HCT116 (cell line): ENCODE measurements at places on chromosomes 1 and 21.

DNA sequence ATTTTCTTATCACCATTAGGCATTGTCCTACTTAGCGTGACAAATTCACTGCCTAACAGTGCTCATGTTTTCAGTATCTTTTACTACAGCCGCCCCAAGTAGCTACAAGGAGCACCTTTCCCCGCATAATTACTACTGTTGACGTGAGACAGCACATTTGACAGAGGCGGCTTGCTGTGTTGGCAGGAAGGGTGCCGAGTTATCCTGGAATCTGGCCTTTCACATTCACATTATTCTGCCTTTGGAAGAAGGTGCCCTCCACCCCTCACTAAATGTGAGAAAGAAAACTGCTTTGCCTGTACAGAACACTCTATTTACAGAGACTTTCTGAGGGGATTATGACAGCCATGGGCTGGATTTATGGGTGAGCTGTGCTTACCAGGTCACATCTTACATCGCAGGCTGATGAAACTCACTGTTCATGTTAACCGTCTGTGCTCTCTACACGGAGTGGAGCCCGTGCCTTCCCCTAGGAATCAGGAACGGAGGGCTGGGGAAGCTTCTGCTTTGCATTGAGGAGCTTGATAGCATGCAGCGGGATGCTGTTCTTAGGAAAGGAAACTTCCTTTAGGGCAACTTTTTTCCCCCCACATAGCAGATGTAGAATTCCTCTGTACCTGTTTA is 148.0 kb upstream of the ZRANB2 start:
- no peak for DNase-seq

GRCh38 chr21:42833439-42833815 is 45.9 kb downstream of the WDR4 start:
- peak; percentile 10 for DNase-seq

DNA sequence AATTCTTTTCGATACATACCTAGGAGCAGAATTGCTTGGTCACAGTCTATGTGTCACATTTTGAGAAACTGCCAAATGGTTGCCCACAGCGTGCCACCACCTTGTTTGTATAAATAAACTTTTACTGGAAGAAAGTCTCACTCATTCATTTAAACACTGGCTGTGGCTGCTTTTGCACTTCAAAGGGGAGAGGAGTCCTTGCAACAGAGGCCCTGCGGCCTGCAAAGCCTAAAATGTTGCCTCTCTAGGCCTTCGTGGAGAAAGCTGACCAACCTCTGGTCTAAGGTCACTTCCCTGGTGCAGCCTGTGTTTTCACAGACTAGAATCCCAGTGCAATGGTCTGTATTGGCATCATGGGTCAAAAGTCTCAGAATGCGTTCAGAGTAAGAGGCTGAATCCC is 8.3 kb downstream of the RIPK4 start:
- peak; percentile 41 for DNase-seq

- no peak for DNase-seq
Measured at GRCh38 chr1:174074757-174075156, 52.6 kb upstream of the RC3H1 start.

GRCh38 chr1:156221986-156222692 is 9.3 kb downstream of the PMF1 start:
- no peak for DNase-seq

DNA sequence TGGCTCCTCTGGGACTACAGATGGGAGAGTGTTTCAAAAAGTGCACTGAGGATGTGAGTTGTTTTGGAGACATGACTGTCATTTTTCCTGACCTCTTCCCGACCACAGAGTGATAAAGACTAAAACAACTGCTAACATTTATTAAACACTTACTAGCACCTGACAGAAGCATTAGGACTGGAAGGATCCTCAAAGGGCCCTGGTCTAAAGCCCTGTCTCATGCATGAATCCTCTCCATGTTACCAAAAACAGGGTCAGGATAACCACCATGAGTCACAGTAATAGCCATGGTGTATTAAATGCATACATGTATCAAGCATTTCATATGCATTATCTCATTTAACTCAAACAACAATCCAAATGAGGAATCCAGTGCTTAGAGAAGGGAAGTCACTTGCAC is 11.5 kb downstream of the CYB5RL start:
- no peak for DNase-seq

DNA sequence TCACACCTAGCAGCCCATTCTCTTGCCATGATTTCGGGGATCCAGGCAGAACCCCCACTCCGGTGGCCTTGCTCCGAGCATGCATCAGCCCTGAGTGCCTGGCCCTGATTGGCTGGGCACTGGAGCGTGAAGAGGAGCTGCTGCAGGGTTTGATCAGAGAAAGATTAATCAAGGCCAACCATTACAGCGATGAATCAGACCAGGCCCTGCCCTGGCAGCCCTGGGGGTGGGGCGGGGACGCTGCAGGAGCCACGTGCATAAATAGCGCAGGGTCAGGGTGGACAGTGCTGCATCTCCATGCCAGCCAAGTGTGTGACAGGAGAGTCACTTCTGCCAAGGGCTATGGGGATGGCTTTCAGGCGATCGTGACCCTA is 3.4 kb upstream of the FAM131C start:
- peak; percentile 59 for DNase-seq

- DNase-seq: no peak
Measured at GRCh38 chr1:12335815-12336214, 106.0 kb downstream of the VPS13D start.

DNA sequence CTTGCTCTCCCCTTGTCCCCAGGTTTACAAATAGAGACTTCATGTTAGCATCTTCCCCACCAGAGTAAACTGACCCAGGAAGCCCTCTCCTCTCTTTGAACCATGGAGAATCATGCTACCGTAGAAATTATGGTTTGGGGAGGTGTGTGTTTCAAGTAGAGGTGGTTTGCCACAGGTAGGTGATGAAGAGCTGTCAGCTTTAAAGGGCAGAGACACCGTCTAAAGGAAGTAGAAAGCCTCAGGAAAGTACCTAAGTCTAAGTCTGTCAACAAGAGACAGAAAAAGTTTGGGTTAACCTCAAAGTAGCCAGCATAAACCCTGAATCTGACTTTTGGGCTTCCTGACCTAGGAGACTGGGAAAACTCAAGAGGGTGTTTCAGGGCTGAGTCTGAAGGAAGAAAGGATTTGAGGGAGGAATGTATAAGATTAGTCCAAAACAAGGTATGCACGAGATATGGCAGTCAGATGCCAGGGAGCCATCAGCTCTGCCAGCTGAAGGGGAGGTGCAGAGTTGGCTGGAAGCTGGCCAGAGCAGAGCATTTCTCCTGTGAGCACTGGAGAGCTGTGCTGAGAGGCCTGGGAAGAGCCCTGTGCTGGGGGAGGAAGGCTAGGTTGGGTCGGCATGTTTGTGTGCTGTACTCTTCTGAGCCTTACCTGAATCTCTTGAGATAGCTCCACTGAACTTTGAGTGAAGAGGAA is 14.3 kb downstream of the ADAMTSL4 start:
- no peak for DNase-seq

DNA sequence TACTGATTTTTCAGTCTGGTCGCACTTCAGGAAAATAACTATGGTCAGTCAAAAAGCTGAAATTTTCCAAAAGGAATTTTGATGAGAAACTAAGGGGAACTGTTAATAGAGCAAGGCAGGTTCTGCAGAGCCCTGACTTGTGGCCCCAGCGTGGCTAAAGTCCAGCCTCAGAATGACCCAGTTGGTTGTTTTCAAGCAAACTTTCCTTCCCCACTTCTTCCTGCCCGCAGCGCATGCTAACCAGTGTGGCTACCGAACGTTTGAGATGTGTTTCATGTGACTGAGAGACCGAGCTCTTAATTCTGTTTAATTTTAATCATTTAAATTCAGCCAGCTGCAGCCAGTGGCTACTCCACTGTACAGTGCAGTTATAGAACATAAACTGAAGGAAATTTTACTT is 6.2 kb upstream of the IL10RB start:
- no peak for DNase-seq

DNA sequence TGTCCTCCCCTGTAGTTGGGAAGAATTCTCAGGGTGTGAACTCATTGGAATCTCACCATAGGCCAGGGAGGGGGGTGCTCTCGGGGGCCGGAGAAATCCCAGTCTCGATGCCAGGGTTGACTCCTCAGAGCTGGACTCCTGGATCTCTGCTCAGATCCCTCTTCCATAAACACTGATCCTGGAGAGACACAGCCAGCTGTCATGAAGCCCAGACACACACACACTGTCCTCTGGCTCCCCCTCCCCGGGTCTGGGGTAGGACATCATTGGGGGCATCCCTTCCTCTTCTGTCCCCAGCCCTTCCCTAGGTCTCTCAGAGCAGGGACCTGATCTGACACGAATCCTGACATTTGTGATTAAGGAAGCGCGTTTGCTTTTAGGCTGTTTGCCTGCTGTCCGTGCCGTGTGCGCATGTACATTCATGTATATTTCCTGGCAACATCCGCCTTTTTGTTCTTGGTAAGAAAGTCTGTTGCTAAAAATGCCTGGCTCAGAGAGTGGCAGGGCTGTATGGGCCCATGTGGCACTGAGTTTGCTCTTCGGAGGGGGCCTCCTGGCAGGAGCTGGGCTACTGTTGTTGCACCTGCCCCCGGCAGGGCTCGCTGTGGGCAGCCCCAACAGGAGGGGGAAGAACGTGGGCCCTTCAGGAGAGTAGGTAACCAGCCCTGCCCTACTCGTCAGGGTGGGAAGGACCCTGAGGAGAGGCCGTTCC is 45.4 kb upstream of the SELENON start:
- no peak for DNase-seq

DNA sequence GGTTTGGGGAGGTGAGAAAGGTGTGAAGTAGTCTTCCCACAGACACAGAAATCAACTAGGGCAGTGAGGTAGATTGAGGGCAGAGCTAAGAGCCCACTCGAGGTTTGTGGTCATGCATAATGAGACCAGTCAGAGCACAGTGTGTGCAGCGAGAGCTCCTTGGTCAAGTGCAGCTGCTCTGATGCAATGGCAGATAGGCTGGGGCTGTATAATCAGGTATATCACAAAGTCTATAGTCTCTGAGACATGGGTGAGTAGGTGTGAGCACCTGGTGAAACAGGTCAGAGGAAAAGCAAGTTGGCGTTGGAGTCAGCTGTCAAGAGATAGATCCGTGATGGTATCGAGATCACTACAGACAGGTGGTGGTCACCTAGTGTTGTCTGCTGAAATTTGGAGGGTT is 17.6 kb downstream of the DSCAM start:
- DNase-seq: no peak

GRCh38 chr1:180229483-180230415 is at the start of gene LHX4:
TSS of gene LHX4 (plus strand) at chr1:180230264. CDS start at chr1:180230530, 266 bp downstream.
- DNase-seq: no peak

- DNase-seq: peak; percentile 13
Measured at GRCh38 chr1:75632350-75632949, 21.5 kb upstream of the SLC44A5 start.

DNA sequence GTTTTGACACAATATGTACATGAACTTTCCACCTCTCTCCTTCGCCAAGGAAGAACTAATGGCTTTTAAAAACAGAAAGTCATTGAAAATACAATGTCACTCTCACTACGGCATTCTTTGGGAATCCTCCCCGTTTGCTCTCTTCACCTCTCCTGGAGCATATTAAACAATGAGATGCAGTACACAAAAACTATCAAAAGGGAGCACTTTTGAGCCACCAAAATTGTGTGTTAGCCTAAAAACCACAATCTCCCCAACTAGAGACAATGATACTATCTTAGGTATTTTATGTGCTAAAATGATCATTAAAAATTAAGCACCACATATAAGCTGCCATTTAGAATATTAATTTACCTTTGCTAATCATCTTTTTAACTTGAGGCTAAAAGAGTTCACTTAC is 425.5 kb downstream of the KCTD3 start:
- no peak for DNase-seq

DNA sequence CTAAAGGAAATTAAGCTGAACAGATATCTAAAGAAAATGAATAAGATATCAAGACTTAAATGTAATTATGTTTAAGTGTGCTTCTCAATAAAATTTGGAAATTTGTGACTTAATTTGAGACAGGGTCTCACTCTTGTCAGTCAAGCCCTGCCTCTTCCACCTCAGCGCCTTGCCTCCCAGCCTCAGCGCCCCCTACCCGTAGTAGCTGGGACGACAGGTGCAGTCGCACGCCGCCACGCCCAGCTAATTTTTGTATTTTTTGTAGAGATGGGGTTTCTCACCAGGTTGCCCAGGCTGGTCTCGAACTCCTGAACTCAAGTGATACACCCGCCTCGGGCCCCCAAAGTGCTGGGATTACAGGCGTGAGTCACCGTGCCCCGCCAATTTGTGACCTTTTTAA is 117.0 kb downstream of the CLEC20A start:
- no peak for DNase-seq

DNA sequence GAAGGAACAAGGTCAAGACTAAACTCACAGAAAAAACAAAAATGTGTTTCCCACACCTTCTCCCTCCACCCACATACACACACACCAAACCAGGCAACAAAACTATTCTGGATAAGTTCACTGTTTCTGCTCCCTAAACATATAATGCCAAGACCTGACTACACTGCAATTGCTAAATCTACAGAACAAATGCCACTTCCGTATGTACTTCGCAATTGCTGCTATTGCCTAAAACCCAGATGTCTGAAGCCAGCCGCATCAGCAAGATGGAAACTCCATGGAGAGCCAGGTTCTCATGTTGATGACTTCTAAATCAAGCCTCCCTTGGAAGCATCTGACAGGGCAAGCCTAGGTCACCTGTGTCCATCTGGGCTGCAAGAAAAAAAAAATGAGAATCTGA is 8.3 kb upstream of the AIM2 start:
- DNase-seq: no peak

GRCh38 chr1:20903437-20903836 is 116.3 kb upstream of the HP1BP3 start:
- DNase-seq: no peak

GRCh38 chr1:103424650-103425049 is 100.8 kb upstream of the RNPC3 start:
- DNase-seq: no peak

GRCh38 chr1:99217599-99217998 is 46.7 kb upstream of the PLPPR4 start:
- DNase-seq: no peak

- DNase-seq: no peak
Measured at GRCh38 chr1:183301239-183301638, 115.2 kb downstream of the LAMC2 start.

GRCh38 chr1:209648346-209648745 is 3.9 kb downstream of the LAMB3 start:
- DNase-seq: no peak

DNA sequence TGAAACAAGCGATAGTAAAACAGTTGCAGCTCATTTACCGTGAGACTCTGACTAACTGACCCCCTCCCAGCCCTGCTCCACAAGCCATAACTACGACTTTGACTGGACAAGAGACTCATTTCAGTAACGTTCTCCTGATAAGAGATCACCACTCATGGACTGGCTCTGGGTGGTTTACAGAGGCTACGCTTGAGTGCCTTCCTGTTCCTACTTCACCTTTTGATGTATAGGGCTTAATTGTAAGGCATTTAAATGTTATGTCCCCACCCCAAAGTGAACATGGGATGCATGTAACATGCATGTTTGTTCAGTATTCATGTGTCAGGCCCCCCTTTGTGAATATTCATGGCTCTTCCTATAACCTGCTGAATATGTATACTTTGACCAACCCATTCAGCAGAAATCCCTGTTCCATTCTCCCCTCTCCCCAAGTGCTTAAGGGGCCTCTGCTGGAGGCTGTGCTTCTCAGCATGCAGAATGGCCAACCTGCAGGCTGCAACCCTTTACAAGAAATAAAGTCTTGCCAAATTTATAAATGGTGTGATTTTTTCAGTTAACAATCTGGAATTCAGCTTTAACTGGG is 50.7 kb upstream of the SPOCD1 start:
- DNase-seq: no peak
